ENCODE measurements at places on chromosomes 11 and 22.
A peak's percentile ranks its signal among the peaks of the same experiment; 100 is the strongest.

- DNase-seq: no peak
Measured at GRCh38 chr11:74138572-74138971, 32.2 kb downstream of the C2CD3 start.

DNA sequence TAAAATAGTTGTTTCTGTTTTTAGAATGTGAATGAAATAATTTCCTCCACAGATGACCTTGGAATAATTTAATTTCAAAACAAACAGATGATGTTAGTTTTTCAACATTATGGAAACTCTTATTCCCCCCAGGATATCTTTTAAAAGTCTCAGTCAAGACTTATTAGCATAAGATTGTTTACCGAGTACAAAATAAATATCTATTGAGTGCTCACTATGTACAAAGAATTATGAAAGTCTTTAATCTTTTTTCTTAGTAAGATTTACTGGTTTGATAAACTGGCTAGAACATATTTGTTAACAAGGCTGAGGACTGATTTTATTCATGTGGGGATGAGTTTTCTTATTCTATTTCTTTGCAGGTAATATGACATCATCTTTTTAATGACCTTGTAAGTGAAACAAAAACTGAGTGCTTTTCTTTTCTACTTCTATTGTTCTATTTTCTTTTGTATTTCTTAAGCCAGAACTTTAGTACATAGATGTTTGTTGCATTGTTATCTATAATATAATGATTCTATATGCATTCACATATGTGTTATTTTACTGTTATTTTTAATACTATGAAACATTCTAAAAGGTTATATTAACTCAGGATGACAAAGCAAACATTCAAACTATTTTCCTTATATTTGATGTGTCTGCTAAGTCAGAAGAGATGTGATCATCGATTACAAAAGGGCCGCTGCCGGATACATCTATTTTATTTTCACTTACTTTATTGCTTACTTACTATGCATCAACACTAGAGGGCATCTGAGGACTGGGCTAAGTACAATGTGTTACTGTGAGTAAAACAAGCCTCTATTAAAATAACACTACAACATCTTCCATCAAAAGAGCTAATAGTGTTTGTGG is 111.0 kb upstream of the ARHGAP42 start:
- no peak for DNase-seq

GRCh38 chr11:940496-941135 is 14.9 kb downstream of the AP2A2 start:
- DNase-seq: peak; percentile 22

- peak; percentile 41 for DNase-seq
Measured at GRCh38 chr22:49724893-49725489, 102.7 kb downstream of the BRD1 start.

DNA sequence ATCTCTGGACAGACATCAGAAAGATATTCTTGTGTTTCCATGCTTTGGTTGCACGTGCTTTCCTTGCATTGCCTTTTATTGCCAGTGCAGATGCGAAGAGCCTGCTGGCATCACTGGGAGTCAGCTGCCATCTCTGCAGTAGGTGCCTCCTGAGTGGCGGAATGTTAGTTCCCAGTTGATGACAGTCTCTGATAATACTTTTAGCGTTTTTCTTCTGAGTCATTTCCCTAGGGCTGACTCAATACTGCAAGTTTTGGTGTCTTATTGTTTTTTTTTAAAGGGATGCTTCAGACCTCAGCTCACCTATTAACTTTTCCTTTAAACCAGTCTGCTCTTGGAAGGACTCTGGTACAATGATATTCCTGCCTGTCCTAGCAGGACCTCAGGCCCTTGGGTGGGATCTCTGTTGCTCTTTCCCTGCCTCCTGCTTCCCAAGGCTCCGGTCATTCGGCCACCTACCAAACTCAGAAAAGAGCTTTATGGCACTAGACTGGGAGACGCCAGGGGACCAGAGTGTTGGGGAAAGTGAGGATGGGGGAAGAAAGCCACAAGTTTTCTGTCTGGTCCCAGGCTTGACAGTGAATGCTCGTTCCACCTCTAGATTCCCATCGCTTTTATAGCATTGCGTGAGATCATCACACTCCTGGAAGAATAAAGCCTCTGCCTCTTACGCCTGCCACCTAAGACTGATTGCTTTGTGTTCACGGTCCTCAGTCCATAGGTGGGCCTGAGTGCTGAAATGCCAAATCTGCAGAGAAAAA is 308.7 kb downstream of the DDX10 start:
- DNase-seq: no peak

DNA sequence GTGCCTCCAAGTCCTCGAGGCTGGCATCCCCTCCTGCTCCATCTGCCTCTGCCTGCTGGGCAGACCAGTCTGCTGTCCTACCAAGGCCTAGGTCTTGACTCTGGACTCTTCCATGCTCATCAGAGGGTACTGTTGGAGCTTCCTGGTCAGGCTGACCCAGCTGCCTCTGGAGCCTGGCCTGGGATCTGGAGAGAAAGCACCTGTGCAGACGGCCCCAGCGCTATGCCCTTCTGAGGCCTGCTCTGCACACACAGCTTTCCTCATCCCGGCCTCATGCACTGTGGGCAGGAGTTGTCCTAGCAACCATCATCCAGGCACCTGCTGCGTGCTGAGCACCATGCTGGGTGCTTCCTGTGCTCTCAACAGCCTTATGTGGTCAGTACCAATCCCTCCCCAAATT is 70.8 kb downstream of the CDKN1C start:
- no peak for DNase-seq

- no peak for DNase-seq
Measured at GRCh38 chr22:50220603-50221409, 20.0 kb downstream of the SELENOO start.

GRCh38 chr11:81857386-81857785 is 876.3 kb downstream of the FAM181B start:
- no peak for DNase-seq

DNA sequence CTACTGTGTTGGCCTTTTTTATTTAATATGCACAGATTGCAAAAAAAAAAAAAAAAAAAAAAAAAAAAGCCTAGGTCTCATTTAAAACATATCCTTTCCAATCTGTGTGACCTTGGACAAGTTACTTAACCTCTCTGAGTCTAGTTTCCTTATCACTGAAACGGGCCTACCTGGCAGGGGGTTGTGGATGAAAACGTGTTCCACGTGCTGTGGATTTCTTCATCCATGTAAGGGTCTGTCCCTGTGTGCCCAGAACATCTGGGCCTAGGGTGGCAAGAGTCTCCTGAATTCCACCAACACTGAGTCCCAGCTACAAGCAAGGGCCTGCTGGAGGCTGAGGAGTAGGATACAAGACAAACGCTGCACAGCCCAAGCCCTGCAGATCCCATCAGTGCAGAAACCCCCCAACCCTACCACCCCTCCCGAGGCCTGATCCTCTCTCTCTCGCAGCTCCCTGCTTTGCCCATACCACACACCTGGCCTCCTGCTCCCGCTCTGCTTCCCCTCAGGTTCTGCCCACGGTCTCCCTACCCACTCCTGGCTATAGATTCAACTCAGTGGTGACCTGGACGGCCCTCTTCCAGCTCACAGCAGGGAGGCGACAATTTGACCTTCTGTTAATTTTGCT is 4.7 kb upstream of the GNAZ start:
- DNase-seq: no peak

- no peak for DNase-seq
Measured at GRCh38 chr11:19848219-19848618, 135.6 kb downstream of the NAV2 start.

- DNase-seq: no peak
Measured at GRCh38 chr11:108909921-108910320, 245.1 kb downstream of the DDX10 start.

- DNase-seq: no peak
Measured at GRCh38 chr11:125211191-125211947, 46.8 kb downstream of the PKNOX2 start.

- DNase-seq: no peak
Measured at GRCh38 chr11:101797335-101797734, 117.5 kb upstream of the CEP126 start.

- no peak for DNase-seq
Measured at GRCh38 chr11:78935398-78936068, 360.9 kb upstream of the NARS2 start.

- DNase-seq: no peak
Measured at GRCh38 chr11:575313-575995, 816 bp upstream of the PHRF1 start.

DNA sequence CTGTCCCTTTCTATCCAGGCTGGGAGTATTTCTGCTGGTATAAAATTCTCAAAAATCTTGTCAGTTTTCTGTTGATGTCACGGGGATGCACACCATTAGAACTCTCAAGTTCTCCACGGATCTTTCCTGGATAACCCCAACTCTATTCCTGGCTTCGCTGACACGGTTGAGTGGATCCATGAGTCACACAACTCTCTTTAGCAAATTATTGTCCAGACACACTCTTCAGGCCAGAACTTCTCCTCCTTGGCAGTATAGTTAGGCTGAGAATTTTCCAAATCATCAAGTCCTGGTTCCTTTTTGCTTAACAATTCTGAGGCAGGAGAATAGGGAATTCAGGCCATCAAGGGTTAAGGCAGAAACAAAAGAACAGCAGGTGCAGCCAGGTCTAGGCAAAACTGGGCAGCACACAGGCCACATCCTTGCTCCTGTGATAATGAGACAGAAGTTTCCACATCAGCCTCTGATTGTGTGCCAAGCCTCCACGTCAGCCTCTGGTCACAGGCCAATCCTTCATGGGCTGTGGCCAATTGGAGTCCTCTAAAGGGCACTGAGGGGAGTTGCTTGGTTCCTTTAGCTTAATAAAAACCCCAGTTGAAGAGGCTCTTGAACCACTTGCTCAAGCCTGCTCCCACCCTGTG is 5.7 kb upstream of the ACAT1 start:
- no peak for DNase-seq

DNA sequence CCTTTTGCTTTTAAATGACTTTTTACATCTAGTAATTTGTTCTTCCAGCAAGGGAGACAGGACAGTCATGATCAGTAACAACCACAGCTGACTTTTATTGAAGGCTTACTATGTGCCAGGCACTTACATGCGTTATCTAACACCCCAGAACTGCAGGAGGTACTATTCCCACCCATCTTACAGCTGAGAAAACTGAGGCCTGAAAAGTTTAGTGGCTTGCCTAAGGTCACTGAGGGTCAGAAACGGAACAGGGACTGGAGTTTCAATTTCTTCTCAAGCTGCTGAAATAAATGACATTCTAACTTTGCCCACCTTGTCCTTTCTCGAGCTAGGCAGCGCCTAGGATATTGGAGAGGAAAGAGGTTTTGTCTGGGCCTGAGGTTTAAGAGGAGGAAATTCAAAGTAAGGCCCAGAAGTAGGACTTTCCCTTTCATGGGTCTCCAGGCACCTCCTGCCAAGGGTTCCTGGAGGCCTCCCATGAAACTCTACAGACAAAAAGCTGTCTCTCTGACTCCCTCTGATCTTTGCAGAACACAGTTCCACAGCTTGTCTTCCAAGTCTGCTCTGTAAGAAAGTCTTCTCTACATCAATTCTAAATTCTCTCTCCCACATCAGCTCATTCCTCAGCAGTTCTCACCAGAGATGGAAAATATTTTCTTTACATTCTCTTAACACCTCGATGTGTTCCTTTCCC is 102.2 kb downstream of the NAT10 start:
- no peak for DNase-seq

DNA sequence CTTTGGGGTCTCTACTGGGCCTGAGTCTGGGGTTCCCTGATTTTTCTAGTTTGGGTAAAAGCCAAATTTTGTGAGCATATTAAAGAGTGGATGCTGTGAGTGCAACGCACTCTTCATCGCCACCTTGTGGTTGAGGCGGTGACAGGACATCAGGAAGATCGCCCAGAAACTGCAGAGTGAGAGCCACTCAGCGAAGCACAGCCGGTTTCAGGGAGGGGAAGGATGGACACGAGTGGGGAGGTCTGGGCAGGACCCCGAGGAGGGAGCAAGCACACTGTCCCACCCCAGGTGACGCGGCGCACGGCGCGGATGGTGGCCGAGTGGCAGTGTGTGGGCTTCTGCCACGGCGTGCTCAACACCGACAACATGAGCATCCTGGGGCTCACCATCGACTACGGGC is 9.1 kb downstream of the SELENOO start:
- peak; percentile 46 for DNase-seq

DNA sequence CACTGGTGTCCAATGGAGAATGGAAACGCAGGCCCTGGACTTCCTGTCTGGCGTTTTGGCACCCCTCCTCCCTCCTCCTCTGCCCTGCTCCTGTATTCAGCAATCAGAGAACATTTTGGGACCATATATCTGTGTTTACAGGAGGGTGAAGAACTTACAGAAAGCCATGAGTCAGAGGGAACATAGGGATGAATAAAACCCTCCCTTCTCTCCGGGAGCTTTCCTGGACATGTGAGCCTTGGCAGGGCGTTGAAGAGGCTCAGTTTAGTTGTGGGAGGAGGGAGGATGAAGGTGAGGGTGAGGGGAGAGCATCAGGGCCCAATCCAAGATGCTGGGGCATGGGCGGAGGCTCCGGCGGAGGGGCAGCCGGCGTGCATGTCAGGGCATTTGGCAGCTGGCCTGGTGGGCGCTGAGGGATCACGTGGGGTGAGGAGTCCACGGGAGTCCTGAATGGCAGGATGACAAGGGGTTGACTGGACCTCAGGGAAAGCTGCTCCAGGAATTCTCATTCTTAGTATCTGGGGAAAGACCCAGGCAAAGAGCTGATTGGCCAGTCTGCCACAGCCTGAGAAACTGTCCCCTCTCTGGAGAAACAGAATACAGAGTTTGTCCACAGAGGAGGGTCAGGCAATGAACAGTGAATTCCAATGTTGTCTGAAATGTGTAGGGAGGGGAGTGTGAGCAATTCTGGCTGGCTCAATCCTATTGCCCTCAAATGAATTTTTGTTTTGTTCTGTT is 28.9 kb downstream of the MICAL2 start:
- no peak for DNase-seq

GRCh38 chr11:1308743-1309497 is 512 bp downstream of the TOLLIP start:
- DNase-seq: no peak

- no peak for DNase-seq
Measured at GRCh38 chr11:117898059-117898458, 21.6 kb upstream of the FXYD6 start.

DNA sequence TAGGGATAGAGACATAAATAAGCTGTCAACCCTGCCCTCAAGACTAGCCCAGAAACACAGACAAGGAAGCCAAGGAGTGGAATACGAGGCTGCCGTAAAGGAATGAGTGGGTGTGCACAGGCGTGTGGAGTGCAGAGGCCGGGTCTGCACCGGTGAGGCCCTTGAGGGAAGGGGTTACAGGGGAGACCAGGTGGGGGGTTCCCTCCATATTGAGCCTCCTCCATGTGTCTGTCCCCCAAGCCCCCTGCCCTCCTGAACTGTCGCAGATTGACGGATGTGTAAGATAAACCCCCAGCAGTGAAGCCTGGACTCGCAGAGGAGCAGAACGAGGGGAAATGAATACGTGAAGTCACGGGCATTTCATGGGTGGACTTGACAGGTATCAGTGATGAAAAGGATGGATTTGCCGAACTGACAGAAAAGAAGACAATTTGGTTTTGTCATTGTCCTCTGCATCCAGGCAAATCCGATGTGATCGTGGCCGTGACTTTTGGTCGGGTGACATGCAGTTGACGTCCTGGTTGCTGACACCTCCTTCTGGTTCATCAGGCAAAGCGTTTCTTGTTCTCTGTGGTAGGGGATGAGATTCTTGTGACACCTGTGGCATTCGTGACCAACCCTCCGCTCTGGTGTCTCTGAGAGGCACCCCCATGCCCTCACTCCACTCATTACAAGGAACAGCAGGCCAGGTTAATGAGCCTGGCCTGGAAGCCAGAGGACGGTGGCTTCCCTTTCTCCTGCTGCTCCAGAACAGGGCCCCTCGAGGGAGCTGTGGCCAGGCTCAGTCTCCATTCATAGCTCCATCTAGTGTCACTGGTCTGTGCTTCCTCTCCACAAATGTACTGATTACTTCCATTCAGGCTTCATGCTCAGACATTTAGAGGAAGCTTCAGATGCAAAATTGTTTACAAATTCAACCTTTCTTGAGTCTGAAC is 223.1 kb upstream of the B3GAT1 start:
- no peak for DNase-seq

All from KG1 (cell line).